ENCODE measurements at places on chromosomes 3 and 15.

- DNase-seq, result no peak
Observed at GRCh38 chr3:73350996-73351395, 273.7 kb downstream of the PDZRN3 start.

- DNase-seq, result no peak
Observed at GRCh38 chr3:67706934-67707333, 52.5 kb upstream of the SUCLG2 start.

DNA sequence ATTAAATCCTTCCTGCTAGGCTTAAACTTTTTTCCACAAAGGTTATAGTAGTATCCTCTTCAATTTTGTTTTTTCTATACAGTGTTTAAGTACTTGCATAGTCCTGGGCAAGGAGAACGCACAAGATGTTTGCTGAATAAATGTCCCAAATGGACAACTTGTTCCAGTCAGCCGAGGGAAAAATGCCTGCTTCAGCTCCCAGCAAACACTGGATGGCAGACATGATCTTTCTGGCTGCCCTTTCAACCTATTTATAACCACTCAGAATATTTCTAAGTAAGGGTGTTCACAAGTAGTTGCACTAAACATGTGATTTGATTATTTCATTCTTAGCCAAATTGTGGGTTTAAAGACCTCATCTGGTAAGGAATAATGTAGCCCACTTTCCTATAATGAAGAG, 29.8 kb downstream of the GNB4 start:
- DNase-seq, result no peak

GRCh38 chr3:172808969-172809546, 58.5 kb downstream of the ECT2 start:
- DNase-seq, result no peak

DNA sequence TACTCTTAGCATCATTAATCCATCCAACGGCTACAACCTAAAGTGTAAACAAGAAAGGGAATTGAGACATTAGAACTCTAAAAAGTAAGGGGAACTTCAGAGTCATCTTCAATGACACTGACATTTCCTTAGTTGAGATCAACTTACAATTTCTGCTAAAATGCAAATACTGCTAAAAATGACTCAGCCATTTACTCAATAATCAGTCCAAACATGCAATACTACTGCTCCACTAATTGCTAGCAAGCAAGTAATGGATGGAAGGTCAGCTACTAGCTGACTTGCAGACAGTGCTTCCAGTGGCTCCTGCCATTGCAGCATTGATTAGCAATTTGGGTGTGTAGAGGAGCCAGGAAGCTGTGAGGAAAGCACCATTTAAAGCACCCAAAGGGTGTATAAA, 28.4 kb downstream of the CD200R1L start:
- DNase-seq, result no peak

DNA sequence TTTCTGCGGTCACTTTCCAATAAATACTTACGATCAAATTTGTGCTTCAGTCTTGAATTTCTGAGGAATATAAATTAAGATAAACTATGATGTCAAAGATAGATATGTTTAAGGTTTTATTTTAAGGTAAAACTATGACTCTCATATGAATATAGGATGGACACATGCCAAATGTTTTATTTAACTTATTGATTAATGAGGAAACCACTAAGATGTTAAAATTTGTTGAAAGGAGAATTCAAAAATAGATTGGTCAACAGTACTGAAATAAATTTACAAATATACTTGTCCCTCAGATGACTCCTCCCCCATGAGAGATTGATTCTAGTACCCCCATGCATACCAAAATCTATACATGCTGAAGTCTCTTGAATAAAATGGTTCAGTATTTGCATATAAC, 319.7 kb upstream of the KCNH8 start:
- no peak for DNase-seq

DNA sequence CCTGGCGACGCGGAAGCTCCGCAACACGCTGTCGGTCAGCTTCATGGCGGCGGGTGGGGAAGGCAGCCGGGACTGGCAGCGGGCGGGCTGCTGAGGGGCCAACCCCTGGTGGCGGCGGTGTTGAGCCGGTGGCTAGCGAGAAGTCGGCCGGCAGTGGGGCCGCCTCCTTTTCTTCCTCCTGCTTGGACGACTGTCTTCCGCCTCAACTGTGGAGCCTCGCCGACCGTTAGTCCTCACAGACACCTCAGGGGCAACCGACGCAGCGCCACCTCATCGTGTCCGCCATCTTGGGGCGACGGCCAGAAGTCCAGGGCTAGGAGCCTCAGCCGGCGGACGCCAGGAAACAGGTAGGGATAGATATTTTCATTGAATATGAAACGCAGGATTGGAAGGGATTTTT, 875.1 kb downstream of the NSUN3 start:
- DNase-seq, result no peak

DNA sequence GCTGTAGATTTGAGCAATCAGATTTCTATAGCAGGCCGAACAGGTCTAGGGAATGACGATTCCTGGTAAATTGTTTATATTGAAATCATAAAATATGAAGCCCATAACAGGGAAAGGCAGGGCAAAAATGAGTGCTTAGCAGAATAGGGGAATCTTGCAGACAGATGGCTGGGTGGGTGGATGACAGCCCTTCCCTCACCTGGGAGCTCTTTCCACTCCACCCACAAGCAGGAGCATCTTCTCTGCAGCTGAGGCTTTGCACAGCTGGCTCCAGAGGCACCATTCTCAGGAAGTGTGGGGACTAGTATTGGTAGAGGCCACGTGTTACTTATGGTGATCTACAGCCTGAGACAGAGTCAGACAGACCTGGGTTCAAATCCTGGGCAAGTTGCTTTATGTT, 55.9 kb upstream of the SYN2 start:
- no peak for DNase-seq

GRCh38 chr3:79690072-79690471, 77.7 kb downstream of the ROBO1 start:
- no peak for DNase-seq

- no peak for DNase-seq
Observed at GRCh38 chr3:150870406-150870805, 34.8 kb downstream of the MINDY4B start.

DNA sequence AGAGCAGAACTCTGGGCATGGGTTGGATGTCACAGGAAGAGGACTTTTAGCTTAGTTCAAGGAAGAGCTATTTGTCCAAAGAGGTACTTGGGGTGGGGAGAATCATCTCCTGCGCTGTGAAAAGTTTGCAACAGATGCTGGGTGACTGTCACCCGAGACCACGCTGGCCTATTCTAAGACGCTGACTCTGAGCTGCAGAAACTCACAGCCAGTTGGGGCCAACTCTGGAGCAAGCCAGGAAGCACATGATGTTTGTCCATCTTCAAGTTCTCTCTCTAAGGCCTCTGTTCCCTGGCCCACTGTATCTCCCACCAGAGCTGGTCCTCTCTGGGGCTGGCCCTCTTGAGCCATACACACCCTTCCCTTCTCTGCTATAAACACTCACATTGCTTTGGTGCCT, 17.9 kb upstream of the CDCP1 start:
- DNase-seq, result no peak

DNA sequence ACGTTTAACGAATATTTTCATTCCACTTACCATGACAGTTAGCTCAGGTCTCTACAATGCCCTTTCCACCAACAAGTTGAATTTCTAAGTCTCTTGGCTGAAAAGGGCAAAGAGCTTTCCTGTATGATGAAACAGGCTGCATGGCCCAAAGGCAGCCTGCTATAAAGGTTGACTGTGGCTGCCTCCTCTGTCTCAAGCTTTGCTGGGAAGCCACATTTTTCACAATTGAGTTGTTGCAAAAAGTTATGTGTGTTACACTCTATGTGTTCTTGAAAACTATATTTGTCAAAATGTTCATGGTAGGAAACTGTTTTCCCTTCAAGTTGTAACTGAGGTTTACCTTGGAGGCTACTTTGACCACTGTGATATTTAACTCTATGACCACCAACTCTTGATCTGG, 49.5 kb downstream of the DZIP1L start:
- DNase-seq, result no peak

GRCh38 chr3:52551118-52551517, 14.7 kb downstream of the UQCC5 start:
- no peak for DNase-seq

- no peak for DNase-seq
Observed at GRCh38 chr15:101153801-101154656, 97.8 kb downstream of the CHSY1 start.

DNA sequence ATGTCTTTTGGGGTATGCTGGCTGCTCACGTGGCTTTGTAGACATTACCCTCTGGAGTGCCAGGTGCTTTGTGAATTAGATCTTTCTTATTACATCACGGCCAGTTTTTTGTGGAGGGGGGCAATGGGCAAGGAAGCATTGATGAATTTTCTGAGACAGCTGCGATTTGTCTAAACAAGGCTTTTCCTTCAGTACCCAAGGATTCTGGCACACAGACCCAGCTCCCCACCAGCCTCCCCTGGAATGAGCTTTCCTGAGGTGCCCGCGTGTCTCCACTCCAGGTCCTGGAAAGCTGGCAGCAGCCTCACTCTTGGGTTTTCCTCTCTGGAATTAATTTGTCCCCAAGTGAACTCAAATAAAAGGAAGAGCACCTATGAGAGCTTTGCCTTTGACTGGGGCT, 157.6 kb upstream of the CTDSPL start:
- no peak for DNase-seq

DNA sequence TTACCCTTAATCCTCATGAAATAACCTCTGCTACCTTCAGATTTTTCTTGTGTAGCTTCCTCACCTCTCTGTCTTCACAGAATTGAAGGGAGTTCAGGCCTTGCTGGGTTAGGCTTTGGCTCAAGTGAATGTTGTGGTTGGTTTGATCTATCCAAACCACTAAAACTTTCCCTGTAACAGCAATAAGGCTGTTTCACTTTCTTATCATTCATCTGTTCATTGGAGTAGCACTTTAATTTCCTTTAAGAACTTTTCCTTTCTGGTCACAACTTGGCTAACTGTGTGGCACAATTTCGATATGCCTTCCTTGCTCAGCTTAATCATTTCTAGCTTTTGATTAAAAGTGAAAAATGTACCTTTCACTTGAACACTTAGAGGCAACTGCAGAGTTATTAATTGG, 129.8 kb downstream of the NR1I2 start:
- DNase-seq, result no peak

DNA sequence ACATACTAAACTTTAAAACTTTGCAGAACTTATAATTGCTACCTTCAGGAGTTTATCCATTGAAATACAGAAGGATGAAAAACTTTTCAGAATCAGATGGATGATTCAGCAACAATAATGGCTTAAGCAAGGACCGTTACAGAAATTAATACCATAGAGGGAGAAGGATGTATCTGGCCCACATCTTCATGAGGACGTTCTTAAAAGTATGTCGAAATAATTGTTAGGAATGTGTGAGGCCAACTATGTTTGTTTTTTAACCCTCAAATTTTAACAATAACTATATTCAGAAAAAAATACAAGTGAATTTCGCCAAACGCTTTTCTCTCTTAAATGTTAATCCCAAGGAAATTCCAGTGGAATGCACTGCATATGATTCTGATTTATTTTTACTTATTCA, 105.2 kb upstream of the EPHA3 start:
- DNase-seq, result no peak

DNA sequence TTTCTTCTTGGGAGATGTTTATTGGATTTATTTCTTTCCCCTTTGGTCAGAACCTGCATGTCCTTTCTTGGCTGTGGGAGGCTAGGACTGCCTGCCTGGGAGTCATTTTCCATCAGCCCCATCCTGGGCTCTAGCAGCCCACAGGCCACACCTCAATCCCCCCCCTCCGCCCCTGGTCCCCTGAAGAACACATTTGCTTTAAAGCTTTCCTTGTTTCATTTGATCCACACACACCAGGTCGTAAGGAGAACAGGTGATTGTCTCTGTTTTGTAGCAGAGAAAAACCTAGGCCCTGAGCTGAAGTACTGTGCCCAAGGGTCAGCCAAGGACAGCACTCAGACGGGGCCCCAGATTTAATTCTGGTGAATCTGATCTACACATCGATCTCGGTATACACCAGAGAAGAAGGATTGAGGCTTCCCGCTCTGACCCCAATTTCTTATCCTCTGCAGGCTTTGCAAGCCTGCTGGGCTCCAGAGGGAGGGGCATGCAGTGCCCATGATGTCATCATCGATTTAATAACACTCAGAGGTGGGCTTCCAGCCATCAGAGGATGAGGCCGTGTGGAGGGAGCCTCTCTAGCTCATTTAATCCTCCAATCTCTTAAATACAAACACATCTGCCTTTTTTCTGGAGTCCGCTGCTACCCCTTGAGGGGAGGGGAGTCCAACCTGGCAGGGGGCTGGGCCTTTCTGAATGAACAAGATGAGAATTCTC, 1.7 kb upstream of the CLN6 start:
- no peak for DNase-seq

GRCh38 chr3:134378384-134378783, 4.1 kb upstream of the AMOTL2 start:
- DNase-seq, result no peak

GRCh38 chr15:70504299-70504951, 258.9 kb downstream of the UACA start:
- DNase-seq, result peak; percentile 27

Measured in tibial nerve (tissue), 4 donors.